SK-N-SH (cell line): ENCODE measurements at places on chromosomes 6 and 20.
A peak's percentile ranks its signal among the peaks of the same experiment; 100 is the strongest.

DNA sequence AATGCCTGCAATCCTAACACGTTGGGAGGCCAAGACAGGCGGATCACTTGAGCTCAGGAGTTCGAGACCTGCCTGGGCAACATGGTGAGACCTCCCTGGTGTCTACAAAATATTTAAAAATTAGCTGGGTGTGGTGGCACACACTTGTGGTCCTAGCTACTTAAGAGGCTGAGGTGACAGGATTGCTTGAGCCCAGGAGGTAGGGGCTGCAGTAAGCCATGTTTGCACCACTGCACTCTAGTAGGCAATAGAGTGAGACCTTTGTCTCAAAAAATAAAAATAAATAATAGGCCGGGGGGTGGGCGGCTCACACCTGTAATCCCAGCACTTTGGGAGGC, 18.3 kb upstream of the RIPOR3 start:
- DNase-seq = no peak

- no peak for DNase-seq
Measured at GRCh38 chr6:83138118-83138722, 54.8 kb downstream of the PGM3 start.

DNA sequence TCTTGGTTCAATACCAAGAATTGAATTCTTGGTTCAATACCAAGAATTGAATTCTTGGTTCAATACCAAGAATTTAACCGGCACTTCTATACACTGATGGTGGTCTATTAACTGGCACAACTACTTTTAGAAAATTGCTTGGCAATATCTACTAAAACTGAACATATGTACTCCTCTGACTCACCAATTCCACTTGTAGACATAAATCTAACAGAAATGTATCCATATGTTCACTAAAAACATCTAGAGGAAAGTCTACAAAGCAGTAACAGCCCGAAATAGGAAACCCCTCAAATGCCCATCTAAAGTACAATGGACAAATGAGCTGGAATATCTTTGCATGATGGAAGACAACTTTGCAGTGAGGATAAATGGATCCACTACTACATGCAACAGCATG, 71.9 kb downstream of the KIF16B start:
- DNase-seq = no peak

GRCh38 chr20:21693322-21693721, 12.1 kb upstream of the PAX1 start:
- no peak for DNase-seq

GRCh38 chr6:42502127-42502526, 50.4 kb upstream of the TRERF1 start:
- DNase-seq = no peak

GRCh38 chr20:22795871-22796270, 211.5 kb upstream of the FOXA2 start:
- DNase-seq = no peak

GRCh38 chr6:89432875-89433251, at the start of gene ANKRD6:
Gene ANKRD6, plus strand, starts transcription at chr6:89433152. Its CDS starts 133,825 bp downstream, at chr6:89566977.
- peak; percentile 95 for DNase-seq

GRCh38 chr6:86153521-86153920, 510.8 kb upstream of the SYNCRIP start:
- no peak for DNase-seq

DNA sequence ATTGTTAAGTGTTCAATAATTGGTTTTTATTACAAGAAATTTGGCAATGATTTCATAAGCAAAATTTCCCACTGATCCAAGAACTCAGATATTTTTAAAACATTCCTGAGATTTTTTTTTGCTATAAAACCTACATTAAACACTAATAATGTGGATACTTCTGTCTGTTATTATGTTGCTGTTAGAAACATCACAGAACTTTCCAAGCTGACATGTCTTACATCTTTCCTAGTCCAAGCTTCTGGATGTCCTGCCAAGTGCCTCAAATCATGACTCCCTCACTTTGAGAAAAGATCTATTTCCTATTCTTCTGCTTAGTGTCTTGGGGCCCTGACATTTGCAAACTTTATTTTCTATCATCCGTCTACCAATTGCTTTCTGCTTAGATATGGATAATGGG, 110.8 kb downstream of the RFPL4B start:
- DNase-seq = no peak

DNA sequence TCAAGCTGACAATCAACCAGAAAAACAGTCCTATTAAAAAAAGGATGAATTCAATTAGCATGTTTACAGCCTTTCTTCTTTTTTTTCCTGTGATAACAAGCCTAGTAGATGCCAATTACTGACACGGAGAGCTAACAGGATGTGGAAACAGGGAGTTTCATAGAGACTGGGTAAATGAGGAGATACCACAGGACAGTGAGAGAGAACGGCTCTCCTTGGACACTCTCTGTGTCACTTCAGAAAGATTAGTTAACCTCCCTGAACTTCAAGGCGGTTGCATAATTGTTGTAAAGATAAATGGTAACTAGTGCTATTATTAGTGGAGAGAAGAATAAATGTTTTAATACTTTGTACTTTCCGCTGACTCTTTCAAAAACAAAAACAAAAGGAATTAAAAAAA, 14.8 kb downstream of the SLC17A5 start:
- DNase-seq = no peak

DNA sequence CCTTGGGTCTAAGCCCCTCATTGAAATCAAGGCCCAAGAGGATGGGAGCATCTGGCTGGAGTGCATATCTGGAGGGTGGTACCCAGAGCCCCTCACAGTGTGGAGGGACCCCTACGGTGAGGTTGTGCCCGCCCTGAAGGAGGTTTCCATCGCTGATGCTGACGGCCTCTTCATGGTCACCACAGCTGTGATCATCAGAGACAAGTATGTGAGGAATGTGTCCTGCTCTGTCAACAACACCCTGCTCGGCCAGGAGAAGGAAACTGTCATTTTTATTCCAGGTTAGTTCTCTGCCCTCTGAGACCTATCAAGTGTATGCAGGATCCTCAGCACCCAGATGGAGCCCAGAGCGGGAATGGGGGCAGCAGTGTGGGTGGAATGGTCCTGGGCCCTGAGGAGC, 5.1 kb downstream of the BTN2A2 start:
- no peak for DNase-seq

DNA sequence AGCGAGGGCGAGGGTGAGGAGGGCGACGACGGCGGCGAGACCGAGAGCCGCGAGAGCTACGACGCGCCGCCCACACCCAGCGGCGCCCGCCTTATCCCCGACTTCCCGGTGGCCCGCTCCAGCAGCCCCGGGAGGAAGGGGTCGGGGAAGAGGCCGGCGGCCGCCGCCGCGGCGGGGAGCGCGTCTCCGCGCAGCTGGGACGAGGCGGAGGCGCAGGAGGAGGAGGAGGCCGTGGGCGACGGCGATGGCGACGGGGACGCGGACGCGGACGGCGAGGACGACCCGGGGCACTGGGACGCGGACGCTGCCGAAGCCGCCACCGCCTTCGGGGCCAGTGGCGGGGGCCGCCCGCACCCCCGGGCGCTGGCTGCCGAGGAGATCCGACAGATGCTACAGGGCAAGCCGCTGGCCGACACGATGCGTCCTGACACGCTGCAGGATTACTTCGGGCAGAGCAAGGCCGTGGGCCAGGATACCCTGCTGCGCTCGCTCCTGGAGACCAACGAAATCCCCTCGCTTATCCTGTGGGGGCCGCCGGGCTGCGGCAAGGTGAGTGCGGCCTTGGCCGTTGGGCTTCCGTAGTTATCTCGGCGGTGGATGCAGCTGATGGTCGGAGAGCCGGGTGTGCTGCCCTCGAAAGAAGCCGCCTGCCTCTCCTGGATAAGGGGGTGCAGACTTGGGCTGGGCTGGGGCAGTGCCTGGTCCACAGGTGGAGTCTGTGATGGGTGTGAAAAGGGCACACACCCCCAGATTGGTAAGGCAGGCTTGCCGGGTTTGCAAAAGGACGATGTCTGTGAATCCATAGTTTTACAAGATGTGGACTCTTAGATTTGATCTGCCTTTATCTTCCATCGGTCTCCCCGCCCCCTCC, 938 bp downstream of the WRNIP1 start:
- DNase-seq = peak; percentile 83

DNA sequence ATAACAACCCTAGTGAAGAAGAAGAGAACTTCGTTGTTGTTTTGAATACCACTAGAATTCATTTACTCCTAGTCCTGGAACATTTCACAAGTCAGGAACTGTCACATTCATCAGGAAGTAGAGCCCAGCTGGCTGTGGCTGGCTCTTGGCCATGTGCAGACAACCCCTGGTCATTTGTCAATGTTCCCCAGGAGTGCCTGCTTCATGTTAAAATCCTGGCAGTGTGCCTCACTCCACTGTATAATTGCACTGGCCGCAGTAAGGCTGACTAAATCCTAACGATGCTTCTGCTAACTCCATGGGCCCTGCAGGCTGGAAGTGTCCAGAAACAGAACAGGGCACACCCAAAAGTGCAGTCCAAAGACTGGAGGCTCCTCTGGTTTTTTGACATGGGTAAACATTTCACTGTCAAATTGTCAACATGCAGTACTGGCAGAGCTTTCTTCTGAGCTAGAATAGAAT, 41.5 kb upstream of the ADGRF1 start:
- peak; percentile 73 for DNase-seq

- no peak for DNase-seq
Measured at GRCh38 chr20:51500311-51500710, 42.2 kb downstream of the NFATC2 start.

DNA sequence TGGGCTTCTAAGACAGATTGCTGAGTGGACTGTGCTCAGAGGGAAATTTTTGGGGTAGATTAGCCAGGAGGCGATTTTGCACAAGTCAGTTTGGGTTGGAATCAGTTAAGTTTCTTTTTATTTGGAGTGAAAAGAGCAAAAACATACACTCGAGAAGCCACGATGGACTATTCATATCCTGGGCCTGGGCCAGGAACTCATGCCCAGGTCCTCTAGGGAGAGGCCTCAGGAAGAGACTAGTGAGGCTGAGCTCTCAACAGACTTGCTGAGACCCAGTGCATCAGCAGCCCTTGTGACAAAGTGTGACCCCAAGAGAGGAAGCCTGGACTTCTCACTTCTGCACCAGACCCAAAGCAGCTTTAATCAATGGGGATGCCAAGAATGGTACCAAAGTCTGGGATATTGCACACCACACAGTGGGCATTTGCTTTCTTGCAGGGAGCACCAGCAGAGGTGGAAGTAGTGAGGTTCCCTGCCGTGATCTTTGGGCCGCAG, 61.6 kb upstream of the MAFB start:
- no peak for DNase-seq
